NCI-H146 (cell line): ENCODE measurements at places on chromosomes 4 and X.
A peak's percentile ranks its signal among the peaks of the same experiment; 100 is the strongest.

- no peak for DNase-seq
Observed at GRCh38 chrX:34734383-34734782, 77.3 kb upstream of the TMEM47 start.

- peak; percentile 76 for DNase-seq
Observed at GRCh38 chrX:39859991-39860861, 237.5 kb downstream of the BCOR start.

DNA sequence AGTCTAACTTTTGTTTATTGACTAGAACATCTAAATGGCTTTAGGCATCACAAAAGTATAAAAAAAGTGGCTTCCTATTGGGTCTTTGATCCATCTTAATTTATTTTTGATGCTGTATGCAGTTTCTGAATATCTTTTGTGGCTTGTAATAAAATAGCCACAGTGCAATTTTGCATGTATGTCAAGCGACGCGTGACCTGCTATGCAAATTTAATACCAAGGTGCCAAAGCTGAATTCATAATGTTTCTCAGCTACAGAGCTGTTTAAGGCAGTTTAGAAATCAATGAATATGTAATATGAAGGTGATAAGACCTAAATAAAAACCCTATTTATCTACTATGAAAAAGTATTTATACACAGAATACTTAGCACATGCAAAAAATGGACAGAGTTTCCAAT, 197.8 kb downstream of the AFF2 start:
- DNase-seq = no peak

DNA sequence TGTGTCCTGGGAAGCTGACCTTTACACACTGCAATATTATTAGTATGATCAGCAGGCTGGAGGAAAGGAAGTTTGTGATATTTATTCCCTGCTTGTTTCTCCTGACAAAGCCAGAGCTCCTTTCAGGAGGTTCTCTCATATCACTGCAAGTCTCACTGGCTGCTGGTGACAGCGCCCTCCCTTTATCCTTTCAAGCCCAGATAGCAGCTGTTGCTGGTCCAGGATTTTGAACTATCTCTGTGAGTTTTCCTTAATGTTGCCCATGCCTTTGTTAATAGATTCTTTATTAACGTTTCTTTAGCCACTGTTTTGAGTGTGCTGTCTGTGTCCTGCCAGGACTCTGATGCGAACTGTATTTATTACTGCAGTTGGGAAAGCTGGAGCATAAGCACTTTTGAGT, 518.7 kb downstream of the C4orf33 start:
- DNase-seq = no peak
